ENCODE measurements at places on chromosomes 12 and 14.

GRCh38 chr12:98721204-98721702 lies 76.2 kb downstream of the APAF1 start:
- no peak for DNase-seq

DNA sequence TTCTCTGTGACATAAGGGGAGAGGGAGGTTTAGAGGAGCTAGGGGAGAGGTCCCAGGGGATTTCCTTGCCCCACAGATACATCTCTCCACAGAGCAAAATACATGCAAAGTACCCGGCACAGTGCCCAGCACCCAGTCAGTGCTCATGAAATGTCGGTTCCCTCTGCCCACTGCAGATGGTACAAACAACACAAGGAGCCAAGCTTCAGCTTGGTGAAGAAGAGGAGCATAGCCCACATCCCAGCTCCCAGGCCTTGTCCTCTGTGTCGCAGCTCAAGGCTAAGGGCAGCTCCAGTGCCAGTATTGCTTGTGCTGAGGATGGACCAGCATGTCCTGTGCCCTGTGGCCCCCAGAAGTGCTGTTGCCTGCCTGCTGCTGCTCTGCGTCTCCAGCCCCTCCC lies 35.0 kb upstream of the FKBP4 start:
- no peak for DNase-seq

DNA sequence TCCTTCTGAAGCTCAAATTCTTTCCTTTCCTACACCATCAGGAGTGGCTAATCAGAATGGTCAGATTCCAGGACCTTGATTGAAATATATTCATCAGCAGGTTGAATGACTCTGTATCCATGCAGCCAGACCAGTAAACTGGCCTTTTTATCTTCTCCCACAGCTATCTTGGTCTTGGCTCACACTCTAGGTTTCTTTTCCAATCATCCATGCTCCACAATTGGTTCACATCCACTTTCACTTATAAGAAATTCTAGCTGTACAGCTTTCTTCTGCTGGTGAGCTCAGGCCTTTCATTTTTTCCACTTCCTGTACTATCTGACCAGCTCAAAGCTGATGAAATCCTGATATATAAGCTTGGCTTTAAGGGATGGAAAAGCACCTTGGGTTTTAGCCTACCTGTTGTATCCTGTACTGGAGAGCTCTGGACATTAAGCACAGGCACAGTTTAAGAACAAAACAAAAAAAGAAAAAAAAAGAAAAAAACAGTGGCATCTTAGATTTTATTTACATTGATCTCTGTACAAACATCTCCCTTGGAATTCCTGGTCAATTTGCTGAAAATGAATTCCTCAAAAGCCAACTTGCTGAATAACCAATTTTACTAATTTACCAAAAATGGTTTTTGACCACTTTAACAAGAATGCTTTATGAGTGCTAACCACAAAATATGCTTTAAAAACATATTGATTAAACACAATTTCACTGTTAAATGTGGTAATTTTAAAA lies 91.6 kb upstream of the PAWR start:
- DNase-seq, result no peak

GRCh38 chr12:31594681-31595080 lies 3.7 kb upstream of the DENND5B start:
- DNase-seq, result no peak

DNA sequence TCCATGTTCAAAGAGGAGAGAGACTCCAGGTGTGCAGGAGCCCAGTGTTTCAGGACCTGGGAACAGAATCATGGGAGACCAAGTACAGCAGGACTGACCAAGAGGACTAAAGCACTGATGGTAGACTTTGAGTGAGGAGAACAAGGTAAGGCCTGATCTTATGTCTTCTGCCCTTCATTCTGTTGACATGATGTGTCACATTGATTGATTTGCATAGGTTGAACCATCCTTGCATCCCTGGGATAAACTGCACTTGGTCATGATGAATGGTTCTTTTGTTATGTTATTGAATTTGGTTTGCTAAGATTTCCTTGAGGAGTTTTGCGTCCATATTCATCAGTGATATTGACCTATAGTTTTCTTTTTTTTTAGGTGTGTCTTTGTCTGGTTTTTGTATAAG lies 497.0 kb downstream of the TMEM121 start:
- no peak for DNase-seq
